ENCODE measurements at places on chromosomes 12 and 14.

DNA sequence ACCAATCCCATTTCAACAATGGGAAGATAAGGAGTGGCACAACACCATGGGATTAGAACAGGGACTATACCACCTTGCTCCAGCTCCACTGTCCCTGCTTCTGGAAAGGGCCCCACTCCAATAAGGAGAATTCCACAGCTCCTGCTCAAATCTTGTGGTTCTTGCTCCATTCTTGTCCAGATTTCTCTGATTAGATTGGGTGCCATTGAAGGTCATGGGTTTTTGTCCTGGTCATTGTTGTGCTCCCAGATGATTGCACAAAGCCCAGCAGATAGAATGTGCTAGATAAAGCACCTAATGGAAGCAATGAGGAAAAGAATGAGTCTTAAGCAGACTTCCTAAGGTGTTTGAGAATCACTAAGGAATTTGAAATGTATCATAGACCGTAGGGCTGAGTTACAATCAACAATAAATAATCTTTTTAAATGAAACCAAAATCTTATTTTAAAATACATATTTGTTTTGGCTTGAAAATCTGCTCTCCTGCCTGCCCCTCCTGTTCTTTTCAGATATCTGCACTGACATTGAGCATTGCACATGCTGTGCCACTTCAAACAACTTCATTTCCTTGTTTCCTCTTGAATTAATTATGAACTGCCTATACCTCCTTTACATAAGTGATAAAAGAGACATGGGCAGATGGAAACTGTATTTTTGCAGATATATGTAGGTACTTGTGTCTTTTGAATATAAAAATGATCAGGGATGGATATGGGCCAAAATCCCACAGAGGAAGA is 115.9 kb downstream of the FGD4 start:
- no peak for DNase-seq

DNA sequence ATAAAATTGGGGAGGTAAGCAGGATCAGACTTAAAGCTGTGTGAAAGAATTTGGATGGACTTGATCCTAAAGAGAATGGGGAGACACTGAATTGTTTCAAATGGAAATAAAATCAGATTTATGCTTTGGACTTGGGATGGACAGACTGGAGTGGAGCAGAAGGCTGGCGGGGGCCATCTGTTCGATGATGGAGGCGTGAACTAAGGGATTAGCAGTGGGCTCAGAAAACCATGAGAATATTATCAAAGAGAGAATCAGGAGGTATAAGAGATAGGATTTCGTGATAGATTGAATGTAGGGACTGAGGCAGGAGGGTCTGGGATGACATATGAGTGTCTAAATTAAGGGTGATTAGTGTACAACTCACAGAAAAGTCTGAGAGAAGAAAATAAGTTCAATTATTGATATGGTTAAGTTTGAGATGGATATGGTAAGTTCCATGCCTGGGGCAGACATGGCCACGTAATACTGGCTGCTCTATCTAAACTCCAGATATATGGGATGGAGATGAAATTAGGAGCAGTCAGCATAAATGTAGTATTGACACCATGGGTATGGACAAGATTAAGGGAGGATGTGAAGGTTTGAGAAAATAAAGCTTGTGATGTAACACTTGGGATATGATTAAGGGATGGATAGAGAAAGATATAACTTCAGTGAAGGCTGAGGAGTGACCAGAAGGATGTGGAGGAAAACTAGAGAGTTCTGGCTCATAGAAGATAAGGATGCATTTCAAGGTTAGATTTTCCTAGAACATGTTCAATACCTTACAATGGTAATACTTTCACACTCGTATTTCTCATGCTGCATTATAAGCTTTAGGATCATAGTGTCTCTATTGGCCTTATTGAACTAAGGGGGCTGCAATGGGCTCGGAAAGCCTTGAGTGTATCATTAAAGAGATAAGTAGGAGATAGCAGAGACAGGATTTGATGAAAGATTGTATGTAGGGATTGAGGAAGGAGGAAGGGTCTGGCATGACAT is 1.0 kb upstream of the TSSK4 start:
- DNase-seq: no peak

DNA sequence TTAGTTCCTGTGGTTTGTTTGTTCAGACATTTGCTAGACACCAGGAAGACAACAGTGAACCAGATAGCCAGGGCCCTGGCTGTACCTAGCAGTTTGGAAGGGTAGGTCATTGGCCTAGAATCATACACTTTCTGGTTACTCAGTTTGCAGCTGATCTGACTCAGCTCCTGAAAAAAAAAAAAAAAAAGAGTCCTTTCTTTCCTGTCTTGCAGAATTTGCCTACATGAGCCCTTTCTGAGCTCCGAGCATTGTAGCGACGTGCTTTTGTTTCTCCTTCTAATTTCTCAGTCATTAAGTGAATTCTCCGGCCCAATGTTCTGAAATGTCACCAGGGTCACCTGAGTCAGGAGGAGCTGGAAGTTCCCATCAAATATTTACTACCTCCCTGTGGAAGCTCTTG is 2.4 kb downstream of the CABP1 start:
- no peak for DNase-seq

GRCh38 chr12:95882080-95882479 is 23.3 kb downstream of the SNRPF start:
- no peak for DNase-seq

GRCh38 chr12:89862511-89863445 is 154.1 kb upstream of the ATP2B1 start:
- no peak for DNase-seq

DNA sequence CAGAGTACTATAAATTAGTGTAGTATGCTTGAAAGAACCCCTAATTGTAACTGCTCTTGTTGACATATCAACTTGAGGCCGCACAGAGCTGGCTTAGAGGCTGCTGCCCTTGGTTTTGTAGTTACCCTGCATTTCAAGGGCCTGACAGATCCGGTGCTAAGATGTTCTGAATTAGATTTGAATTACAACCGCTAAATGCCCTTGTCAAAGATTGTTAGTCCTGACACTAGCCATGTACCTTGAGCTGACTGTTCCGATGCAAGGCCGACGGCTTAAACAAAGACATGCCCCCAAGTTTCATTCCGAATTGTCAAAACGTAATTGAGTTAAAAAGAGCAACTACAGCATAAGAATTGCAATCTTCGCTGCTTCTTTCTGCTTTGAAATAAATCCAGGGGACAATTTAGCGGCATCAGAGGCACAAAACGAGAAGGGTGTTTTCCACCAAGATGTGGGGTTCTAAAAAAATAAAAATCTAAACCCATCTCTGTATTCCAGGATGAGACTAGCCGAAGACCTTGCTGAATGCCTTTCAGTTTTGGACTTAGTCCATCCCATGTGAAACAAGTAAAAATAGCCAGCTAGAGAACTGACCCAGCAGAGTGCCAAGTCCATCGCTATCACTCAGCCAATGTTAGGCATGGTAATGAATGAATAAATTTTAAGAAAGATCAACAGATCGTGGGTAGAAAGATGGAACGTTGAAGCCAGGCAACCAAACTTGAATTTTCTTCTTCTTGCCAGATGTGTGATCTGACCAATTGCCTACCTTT is 148.7 kb downstream of the DICER1 start:
- DNase-seq: no peak

DNA sequence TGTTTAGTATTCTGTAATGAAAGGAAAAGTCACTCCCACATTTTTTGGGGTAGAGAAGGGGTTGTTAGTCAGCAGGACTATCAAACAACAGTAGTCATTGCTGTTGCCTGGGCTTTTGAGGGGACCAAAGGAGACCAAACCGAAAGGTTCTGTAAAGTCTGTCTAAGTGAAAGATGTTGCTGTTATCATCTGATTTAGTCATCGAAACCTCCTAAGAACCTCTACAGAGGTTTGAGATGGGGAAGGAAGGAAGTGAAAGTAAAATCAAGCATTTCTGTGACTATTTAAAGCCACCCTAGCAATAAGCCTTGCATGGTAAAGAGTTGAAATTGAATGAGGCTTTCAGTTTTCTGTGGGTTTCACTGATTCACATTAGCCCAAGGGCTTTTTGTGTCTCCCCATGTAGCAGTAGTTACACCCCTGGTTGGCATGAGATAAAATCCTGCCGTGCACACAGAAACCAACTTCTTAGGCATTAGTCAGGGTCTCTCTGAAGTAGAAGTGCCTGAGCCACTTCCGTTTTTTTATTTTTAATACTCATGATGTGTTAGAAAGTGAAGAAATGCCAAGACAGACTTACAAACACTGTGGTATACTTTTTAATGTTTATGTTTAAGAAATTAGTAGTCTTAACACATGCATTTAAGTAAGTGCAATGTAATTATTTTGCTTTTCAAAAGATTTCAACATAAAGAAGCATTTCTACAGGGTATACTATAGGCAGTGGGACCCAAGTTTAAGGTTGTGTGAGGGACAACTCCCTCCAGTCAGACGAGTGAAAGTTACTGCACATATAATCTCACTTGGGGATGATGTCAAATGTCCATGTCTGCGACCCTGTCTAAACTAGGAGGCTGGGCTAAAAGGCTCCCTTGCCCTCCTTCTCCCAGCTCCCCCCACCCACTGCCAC is 50.4 kb downstream of the DYRK2 start:
- DNase-seq: peak; percentile 34

- peak; percentile 46 for DNase-seq
Observed at GRCh38 chr12:716506-716905, 35.9 kb upstream of the WNK1 start.

GRCh38 chr12:76927170-76927784 is 48.5 kb upstream of the CSRP2 start:
- DNase-seq: peak; percentile 32

DNA sequence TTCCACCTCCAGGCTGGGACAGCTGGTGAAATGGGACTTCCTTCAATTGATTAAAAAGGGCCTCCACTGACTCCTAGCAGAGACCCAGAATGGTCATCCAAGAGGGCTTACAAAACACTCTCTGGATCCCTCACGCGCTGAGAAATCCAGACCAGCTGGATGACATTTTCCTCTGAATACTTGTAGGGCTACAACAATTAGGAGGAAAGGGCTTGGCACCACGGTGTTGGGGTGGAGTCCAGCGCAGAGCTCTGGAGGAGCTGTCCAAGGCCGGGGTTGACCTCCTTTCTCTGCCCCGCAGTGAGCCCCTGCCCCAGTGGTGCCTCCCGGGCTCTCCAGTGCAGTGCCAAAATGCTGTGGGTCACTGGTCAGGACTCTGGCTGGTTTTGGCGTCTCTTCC is 189.0 kb upstream of the CCND2 start:
- DNase-seq: no peak

DNA sequence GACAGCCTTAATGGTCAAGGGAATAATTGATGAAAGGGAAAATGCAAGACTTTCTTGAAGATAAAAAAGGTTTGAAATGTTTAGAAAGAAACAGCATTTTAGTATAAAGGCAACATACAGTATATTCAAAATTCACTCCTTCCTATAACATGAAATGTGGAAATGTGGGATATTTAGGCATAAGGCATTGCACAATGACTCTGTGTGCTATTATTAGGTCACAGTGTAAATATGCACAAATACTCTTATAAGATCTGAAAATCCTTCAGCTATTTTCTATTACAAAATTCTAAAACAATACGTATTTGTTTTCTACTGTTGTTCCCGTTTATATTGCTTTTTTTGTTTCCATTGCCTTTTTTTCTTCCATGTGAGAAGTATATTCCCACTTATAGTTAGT is 127.7 kb downstream of the SLC16A7 start:
- no peak for DNase-seq

DNA sequence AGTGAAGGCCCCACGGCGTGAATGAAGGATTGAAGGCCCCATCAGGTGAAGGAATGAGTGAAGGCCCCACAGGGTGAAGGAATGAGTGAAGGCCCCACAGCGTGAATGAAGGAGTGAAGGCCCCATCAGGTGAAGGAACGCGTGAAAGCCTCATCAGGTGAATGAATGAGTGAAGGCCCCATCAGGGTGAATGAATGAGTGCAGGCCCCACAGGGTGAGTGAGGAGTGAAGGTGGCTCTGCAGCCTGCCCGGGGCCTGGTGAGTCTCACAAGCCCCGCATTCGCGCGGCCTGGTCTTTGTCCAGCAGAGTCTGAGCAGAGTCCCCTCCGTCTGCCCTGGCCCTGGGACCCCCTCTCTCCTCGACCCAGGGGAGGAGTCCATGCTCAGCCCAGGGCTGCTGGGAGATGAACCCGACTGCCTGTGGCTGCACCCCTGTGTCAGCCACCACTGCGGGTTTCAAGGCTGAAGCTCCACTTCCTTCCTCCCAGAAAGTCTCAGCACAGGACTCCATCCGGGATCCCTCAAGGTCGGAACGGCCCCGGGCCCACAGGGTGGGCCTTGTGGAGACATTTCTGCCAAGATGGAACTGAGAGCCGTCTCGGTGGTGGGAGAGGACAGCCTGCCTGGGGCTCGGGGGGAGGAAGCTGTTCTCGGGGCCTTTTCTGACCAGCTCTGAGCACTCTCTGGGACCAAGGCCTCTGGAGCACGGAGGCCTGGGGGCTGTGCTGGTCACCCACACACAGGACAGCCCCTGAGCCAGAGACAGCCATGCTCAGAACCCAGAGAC is 37.4 kb upstream of the TMEM179 start:
- DNase-seq: no peak

GRCh38 chr14:29459531-29459930 is 468.1 kb downstream of the PRKD1 start:
- DNase-seq: no peak
